ENCODE measurements at places on chromosomes 3 and 15.

- no peak for DNase-seq
Measured at GRCh38 chr3:168574455-168575158, 478.9 kb upstream of the GOLIM4 start.

- DNase-seq, result no peak
Measured at GRCh38 chr3:126398423-126399350, 4.0 kb downstream of the CFAP100 start.

- DNase-seq, result no peak
Measured at GRCh38 chr15:94265009-94265408, 33.6 kb downstream of the MCTP2 start.

- DNase-seq, result no peak
Measured at GRCh38 chr3:110327870-110328269, 743.7 kb upstream of the NECTIN3 start.

- no peak for DNase-seq
Measured at GRCh38 chr3:119681279-119681678, 4.1 kb upstream of the COX17 start.

DNA sequence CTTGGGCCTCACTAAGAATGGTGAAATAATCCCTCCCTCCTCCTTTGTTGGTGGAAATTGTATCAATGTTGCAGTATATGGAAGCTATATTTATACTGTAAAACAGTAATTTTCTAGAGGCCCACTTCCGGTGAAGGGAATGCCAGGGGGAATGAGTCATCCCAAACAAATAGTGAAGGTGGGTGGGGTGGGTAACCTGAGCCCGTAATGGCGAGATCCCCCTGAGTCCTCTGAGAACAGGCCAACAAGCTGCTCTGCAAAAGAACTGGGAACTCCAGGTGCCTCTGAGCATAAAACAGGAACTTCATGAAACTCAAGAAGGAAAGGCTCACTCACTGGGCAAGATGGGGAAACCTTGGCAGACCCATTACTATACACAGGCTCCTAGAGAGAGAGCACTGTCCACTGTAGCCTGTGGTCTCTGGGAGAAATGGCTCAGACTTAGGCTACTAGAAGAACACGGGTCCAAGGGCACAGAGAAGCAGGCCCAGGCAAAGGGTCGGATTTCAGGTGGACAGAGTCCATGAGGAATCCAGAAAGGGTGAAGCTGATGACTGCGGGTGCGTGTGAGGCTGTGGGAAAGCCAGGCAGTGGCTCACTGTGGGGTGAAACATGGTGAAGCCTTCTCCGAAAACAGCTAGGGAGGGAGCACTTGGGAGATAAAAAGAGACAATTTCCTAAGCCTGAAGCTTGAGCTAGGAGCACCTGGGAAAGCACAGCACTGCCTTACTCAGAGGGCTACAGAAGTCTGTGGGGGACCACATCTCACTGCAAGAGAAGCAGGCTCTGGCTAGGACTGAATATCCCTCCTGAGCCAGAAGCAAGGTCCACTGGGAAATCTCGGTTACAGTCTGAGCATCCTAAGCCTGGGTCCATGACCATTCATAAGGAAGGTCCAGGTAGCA is 19.8 kb downstream of the LARP6 start:
- DNase-seq, result no peak

DNA sequence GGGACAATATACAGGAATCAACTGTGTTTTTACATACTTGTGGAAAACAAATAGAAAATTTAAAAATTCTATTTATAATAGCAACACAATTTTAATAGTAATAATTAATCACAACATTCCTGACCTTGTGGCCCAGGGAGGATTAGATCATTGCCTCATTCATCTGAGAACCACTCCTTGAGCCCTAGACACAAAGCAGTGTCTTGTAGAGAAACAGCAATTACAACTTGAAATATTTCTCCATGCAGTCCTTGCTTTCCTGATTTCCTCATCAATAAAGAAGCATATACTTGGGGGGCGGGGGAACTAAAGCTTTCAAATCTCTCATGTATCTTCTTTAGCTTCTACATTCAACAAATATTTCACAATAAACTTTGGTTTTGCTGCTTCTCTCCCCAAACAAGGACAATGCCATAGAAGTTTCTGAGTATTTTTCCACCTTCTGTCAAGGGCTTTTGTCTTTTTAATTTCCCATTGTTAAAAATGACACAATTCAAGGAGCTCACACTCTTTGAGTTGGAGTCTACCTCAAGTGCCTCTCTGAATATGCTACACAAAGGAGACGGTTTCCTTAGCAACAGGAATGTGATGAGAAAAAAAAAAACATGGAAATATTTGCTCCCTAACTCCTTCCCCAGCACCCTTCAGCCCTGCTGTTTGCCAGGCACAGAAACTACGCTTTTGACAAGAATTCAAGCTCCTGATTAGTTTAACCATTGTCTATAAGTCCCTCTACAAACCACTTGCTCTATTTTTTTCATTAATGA is 118.8 kb downstream of the ARPP21 start:
- no peak for DNase-seq

DNA sequence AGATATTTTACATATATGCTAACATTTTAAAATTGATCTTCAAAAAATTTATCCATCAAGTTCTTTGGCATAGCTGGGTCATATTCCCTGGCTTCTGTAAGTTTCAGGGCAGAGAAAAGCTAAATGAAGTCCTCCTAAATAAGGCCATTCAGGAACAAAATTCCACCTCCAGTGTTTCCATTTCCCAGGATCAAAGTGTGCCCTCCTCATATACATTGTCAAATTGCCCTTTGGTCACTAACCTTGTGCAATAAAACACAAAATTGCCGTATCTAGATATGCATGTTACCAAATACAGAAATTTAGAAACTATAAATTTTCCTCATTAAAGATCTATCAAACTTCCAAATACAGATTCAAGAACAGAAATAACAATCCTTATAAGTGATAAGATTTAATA is 10.6 kb downstream of the CEP152 start:
- DNase-seq, result no peak

Data from activated CD8-positive, alpha-beta T cell treated with anti-CD3 and anti-CD28 coated beads for 36 hours (primary cell).